ENCODE measurements at places on chromosomes 1 and 21. TPM values are rescaled to one million over a fixed set of nuclear protein-coding genes. Genes with fewer than 3 reads are reported as not detected.
A peak's percentile ranks its signal among the peaks of the same experiment; 100 is the strongest.

Gene CRP
- not detected for total RNA-seq

DNA sequence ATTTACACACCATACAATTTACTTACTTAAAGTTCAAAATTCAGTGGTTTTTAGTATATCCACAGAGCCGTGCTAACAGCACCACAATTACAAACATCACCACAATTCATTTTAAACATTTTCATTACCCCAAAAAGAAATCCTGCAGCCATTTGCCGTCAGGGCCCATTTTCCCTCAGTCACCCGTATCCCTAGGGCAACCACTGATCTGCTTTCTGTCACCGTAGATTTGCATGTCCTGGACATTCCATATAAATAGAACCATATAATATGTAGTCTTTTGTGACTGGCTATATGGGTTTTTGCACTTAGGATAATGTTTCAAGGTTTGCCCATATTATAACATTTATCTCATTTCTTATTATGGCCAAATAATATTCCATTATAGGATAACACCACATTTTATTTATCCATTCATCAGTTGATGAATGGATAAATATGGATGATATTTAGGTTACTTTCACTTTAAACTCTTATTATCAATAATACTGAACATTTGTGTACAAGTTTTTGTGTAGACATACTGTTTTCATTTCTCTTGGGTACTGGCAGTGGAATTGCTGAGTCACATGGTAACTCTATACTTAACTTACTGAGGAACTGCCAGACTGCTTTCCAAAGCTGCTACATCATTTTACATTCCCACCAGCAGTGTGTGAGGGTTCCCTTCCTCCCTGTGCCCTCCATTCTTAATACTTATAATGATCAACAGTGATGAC lies 68.9 kb downstream of the ST3GAL3 start:
- no peak for DNase-seq

DNA sequence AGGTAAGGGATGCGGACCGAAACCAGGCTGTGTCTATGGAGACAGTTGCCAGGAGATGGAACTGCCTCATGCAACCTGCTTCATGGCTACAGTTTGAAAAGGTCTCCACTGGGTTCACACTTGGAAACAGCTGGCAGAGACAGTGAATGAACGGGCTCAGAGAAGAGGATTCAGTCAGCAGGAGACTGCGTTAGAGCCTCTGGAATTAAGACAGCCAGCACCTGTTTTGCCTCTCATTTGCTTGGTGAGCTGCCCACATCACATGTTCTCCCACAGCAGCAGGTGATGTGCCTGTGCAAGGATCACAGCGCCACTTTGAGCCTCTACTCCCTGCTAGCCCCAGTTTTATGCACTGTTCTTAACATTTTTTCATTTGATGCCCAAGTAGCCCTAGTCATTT lies 321.0 kb downstream of the PLPP3 start:
- DNase-seq = no peak

Gene TMPRSS15
- not detected for total RNA-seq

DNA sequence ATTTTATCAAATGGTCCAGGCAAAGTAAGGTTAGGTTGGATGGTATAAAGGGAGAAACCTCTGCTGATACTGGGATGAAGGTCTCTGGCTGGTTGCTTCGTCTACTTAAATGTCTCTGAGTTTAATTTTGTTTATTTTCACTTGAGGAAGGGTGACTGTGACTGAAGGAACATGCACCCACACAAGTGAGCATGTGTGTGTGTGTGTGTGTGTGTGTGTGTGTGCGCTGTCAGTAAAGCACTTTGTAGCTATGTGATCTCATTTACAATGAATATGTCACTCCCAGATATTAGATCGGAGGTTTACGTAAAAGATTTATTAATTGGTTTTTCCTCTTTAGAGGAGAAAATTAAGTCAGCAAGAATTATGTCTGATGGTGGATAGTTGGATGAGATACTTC lies 4.4 kb downstream of the FOXD2 start:
- DNase-seq = no peak

DNA sequence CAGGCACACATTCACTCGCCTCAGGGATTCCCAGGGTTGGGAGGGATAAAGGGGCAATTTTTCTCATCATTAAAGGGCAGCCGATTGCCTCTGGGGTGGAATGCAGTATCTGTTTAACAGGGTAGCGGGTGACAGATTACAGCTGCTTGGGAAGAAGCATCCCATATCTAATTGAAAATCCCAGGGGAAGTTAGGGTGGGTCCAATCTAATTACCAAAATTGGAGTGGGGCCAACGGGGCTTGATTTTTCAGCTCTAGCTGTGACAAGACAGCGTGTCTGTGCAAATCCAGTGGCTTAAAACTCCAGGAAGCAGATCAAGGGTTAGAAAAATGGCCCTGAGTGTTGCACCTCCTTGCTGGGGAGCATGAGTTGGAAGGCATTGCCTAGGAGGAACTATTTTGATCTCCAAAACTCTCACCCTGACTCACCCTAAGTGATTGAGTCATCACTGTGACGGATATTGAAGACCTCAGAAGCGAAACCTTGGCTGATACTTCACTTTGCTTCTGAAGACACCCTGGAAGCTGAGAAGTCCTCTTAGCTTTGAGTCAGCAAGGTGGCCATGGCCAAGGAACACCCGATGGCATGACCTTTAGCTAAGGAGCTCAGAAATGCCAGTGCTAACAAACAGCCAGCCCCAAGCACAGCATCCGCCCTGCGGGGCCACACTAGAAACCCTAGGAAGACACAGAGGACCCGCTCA lies 46.0 kb downstream of the GRHL3 start:
- DNase-seq = peak; percentile 69

DNA sequence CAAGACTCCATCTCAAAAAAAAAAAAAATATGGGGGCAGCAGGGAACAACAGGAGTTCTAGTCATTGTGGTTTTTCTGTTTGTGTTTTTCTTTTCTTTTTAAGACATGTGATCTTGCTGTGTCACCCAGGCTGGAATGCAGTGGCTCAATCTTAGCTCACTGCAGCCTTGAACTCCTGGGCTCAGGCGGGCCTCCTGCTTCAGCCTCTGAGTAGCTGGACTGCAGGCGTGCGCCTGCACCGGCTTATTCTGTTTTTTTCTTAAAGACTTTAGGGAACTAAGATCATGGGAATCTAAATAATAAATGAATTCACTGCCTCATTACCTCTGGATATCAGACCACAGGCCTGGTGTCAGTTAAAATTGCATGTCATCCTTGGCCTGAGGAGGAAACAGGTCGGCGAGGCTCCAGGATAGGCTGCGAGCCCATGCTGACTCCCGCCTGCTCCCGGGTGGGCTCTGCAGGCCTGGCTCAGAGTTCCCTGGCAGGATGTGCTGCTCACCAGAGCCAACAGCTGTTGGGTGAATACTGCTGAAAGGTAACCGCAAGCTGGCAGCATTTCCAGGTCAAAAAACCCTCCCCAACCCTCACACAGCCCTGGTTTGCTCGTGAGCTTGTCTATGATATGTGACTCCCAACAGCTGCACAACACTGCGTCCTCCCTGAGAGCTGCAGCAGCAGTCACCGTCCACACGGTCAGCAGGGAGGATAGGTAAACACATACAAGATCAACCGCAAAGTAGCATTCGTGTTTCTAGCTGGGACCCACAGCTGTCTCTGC lies 58.1 kb downstream of the SCCPDH start:
- DNase-seq = no peak

- DNase-seq = no peak
Observed at GRCh38 chr1:226665505-226666163, 73.4 kb downstream of the ITPKB start.

GRCh38 chr1:162285149-162285561 lies 91.5 kb downstream of the SPATA46 start:
- no peak for DNase-seq

GRCh38 chr1:219916257-219916656 lies 12.1 kb downstream of the SLC30A10 start:
- DNase-seq = no peak

Gene PSMD4
- total RNA-seq = 153 TPM

- peak; percentile 99 for DNase-seq
Observed at GRCh38 chr21:33915368-33916199, at the start of gene ATP5PO. TSS of gene ATP5PO (minus strand) at chr21:33915804. CDS start at chr21:33915763, 41 bp downstream.

DNA sequence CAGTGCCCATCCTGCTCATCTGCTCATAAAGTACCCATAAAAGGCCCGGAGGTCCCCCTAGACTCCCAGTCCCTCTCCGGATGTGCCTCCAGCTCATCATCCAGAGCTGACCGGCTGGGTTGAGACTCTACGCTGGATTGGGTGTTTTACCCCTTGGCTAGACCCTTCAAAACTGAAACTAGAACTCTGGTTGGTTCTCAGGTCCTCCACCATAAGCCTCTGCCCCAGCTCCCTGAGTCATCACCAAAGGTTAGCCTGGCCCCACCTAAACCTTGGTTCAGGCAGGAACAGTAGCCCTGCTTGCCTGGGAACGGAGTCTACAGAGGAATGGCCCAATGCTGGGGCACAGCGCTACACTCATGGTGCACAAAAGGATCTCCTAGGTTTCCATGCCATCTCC lies 75.1 kb downstream of the TLR5 start:
- no peak for DNase-seq

Gene ALG6
- total RNA-seq = 6.3 TPM

GRCh38 chr21:33514229-33514628 lies 22.7 kb upstream of the DNAJC28 start:
- no peak for DNase-seq

Gene KIAA1614
- total RNA-seq = 9.6 TPM

GRCh38 chr1:6918925-6919511 lies 133.8 kb downstream of the CAMTA1 start:
- peak; percentile 40 for DNase-seq

DNA sequence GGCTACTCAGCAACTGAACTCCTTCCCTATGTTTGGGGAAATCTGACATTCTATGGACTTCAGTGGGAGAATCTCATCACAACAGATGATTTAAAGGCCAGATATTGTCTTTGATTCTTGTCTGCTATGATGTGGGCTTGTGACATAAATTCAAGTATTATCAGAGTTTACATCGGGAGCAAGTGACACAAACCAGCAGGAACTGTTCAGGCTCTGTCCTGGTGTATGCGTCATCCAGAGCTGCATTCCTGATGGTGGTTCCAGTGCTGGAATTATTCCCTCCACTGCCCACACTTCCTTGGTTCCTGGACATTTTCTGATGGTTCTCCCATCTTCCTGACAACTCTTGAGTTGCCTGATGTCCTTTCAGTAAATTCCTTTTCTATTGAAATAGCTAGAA lies 10.8 kb upstream of the LSM10 start:
- no peak for DNase-seq

DNA sequence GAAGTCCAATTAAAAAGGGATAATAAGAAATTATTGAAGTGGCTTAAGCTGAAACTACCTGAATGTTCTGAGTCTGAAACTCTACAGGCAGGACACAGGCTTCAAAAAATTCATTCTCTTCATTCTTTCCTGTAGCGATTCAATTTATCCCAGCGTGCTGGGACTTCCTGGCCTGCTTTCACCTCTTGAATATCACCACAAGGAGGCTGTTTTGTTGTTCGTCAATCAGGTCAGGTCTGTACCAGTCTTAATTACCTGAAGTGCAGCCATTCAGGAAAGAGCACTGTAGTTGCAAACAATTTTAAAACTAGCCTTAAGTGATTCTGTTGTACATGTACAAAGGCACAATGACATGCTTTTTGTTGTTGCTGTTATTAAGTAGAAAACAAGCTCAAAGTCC lies 38.4 kb downstream of the FYB2 start:
- DNase-seq = no peak

Measured in sigmoid colon (tissue), 7 donors.